Skeletal muscle tissue (tissue), 5 donors: ENCODE measurements at places on chromosomes 16 and 17. TPM values are rescaled to one million over a fixed set of nuclear protein-coding genes. Genes with fewer than 3 reads are reported as not detected.

PLSCR3 gene
- 10.4 TPM for total RNA-seq

CCL22 gene
- total RNA-seq = not detected

ANKRD40CL gene
- not detected for total RNA-seq

MRTFB gene
- total RNA-seq = 13.0 TPM

C1QTNF8 gene
- total RNA-seq = not detected

TMIGD1 gene
- total RNA-seq = not detected

ARHGAP23 gene
- total RNA-seq = 25.6 TPM
